Uterine smooth muscle cell (primary cell): ENCODE measurements at places on chromosomes 4 and X. TPM values are rescaled to one million over a fixed set of nuclear protein-coding genes. Genes with fewer than 3 reads are reported as not detected.

The RBM41 gene
- 14.7 and 16.6 TPM in 2 replicates for total RNA-seq

The OTUD4 gene
- total RNA-seq: 25.7 and 29.1 TPM in 2 replicates

The ZDHHC15 gene
- total RNA-seq: 0.11 and 0.25 TPM in 2 replicates

The CCKAR gene
- 0.25 TPM in 1 of 2 replicates, not detected in the other for total RNA-seq
